Kidney (tissue), 22 donors: ENCODE measurements at places on chromosomes 12 and 14. TPM values are rescaled to one million over a fixed set of nuclear protein-coding genes. Genes with fewer than 3 reads are reported as not detected.

INHBC gene
- not detected for total RNA-seq

METAP2 gene
- total RNA-seq = 65.7 TPM

OR2AP1 gene
- not detected for total RNA-seq

CPNE6 gene
- 0.19 TPM for total RNA-seq

ACADS gene
- total RNA-seq = 24.4 TPM

KLRB1 gene
- 3.0 TPM for total RNA-seq

SRGAP1 gene
- total RNA-seq = 13.5 TPM

BORCS5 gene
- 14.0 TPM for total RNA-seq

NPAS3 gene
- total RNA-seq = 5.0 TPM

PRKD1 gene
- total RNA-seq = 45.1 TPM

PLEK2 gene
- 10.8 TPM for total RNA-seq

FAM181A gene
- total RNA-seq = not detected

RIC8B gene
- total RNA-seq = 18.0 TPM

BMP4 gene
- 11.2 TPM for total RNA-seq

INHBE gene
- total RNA-seq = 0.19 TPM

GTF2A1 gene
- 27.0 TPM for total RNA-seq

PPP1R1A gene
- total RNA-seq = 128 TPM

ZDHHC22 gene
- total RNA-seq = not detected

C14orf180 gene
- total RNA-seq = 2.1 TPM

RASAL1 gene
- 58.3 TPM for total RNA-seq

B4GALNT1 gene
- 2.0 TPM for total RNA-seq

TAS2R8 gene
- not detected for total RNA-seq

CLEC4A gene
- 3.7 TPM for total RNA-seq

ADAM21 gene
- 0.13 TPM for total RNA-seq

SPTB gene
- 1.7 TPM for total RNA-seq
